ENCODE measurements at places on chromosomes 1 and 21.

GRCh38 chr1:162740755-162741154 is 49.7 kb upstream of the HSD17B7 start:
- no peaks in the 10 kb centered on the region for H3K27me3 ChIP-seq
- H3K4me3 ChIP-seq = no peak overlapping the region
- no peaks in the 10 kb centered on the region for H3K4me1 ChIP-seq
- DNase-seq = no peak

DNA sequence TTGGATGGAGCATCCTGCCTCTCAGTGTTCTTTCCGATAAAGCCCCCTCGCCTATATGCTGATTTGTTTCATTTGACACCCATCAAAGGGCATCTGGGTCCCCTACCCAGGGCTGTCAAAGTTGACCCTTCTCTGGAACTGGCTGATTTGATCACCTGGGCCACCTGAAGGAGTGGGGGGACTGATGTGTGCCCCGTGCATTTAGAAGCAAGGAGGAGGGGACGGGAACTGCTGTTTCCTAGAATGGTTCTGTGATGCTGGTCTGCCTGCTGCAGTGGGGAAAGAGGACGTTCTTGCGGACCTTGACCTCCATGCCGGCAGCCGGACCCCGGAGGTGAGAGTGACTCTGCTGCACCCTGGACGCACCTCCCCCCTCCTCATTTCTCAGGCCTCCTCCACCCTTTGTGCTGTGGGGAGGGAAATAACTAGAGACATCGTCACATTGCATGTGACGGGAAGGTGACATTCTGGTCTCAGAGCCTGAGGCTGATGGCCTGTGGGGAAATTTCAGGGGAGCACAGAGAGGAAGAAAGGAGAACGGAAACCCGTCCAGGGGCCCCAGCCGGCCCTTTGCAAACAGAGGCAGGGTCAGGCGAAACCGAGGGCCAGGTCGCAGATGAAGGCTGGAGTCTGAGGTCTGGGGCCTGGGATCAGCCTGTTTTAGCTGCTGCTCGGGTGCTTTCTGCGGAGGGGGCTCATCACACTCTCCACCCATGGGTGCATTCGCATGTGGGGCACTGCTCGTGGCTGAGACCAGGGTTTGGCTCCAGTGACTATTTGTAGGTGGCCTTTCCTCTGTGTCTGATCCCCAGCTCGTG is 25.7 kb downstream of the CRYAA start:
- H3K36me3 ChIP-seq = no peaks in the 10 kb centered on the region
- no peaks in the 10 kb centered on the region for H3K4me1 ChIP-seq
- peak; percentile 47 for DNase-seq

GRCh38 chr1:157566484-157567300 is 14.4 kb upstream of the FCRL5 start:
- peak overlapping the region; percentile 56 for H3K27ac ChIP-seq
- DNase-seq = no peak
- H3K27me3 ChIP-seq = no peaks in the 10 kb centered on the region
- no peaks in the 10 kb centered on the region for H3K36me3 ChIP-seq

GRCh38 chr21:43975469-43976098 is 36.5 kb upstream of the TRAPPC10 start:
- H3K4me3 ChIP-seq = no peak overlapping the region
- H3K36me3 ChIP-seq = peaks cover 69% of the 10 kb centered on the region
- no peaks in the 10 kb centered on the region for H3K27me3 ChIP-seq
- DNase-seq = peak; percentile 93
- H3K27ac ChIP-seq = no peak overlapping the region

GRCh38 chr1:214086945-214087344 is 99.2 kb downstream of the PROX1 start:
- no peak for DNase-seq
- no peaks in the 10 kb centered on the region for H3K27me3 ChIP-seq
- H3K4me3 ChIP-seq = no peak overlapping the region

DNA sequence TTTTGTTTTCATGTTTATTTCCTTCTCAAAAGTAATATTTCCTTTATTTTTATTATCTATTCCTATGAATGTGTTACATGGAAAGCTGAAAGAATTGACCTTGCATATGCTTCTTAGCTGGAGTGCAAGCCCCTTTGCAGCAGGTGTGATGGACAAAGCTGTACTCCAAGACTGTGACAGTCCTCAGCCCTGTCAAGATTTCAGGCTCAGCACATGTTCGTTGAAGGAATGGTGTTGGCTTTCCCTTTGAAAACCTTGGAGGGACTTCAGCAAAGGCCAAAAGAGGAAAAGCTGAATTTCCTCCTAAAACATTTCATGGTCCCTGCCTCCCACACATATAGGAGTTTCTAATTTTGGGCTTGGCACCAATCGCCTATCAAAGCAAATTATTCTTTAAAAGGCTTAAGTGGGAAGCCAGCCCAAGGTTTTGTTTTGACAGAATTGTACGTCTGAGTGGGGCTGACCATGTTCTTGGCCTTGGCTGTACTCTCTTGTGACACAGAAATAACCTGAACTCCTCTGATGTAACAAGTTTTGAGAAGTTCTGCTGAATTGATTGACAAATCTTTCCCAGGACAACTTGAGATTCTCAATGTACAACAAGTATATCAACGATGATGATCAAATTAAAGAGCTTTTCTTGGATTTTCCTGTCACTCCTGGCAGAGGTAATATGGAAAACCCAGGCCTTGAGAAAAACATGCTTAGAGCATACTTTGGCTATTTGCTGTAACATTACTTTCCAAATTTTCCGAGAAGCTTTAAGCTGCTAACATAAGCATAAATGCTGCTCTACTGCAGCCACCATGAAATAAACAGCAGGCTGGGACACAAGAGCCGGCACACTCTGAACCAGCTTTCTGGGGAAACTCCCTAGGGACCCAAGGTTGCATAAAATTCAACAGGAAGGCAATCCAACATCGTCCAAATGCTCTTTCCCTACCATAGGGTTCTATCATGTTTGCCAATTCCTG is 135.7 kb upstream of the ZNF648 start:
- no peaks in the 10 kb centered on the region for H3K27me3 ChIP-seq
- peak overlapping the region; percentile 75 for H3K27ac ChIP-seq
- peaks cover 10% of the 10 kb centered on the region for H3K4me1 ChIP-seq
- no peaks in the 10 kb centered on the region for H3K36me3 ChIP-seq
- H3K4me3 ChIP-seq = no peak overlapping the region

- no peaks in the 10 kb centered on the region for H3K36me3 ChIP-seq
- peak within 1 kb of the TSS; percentile 45 for H3K4me3 ChIP-seq
- H3K27ac ChIP-seq = peak within 1 kb of the TSS; percentile 81
- H3K4me1 ChIP-seq = peaks cover 35% of the 10 kb centered on the region
- peak; percentile 80 for DNase-seq
Observed at GRCh38 chr21:45404730-45405270, at the start of gene COL18A1. Gene COL18A1 (plus strand): TSS chr21:45405165. CDS start chr21:45405231, 66 bp downstream.

DNA sequence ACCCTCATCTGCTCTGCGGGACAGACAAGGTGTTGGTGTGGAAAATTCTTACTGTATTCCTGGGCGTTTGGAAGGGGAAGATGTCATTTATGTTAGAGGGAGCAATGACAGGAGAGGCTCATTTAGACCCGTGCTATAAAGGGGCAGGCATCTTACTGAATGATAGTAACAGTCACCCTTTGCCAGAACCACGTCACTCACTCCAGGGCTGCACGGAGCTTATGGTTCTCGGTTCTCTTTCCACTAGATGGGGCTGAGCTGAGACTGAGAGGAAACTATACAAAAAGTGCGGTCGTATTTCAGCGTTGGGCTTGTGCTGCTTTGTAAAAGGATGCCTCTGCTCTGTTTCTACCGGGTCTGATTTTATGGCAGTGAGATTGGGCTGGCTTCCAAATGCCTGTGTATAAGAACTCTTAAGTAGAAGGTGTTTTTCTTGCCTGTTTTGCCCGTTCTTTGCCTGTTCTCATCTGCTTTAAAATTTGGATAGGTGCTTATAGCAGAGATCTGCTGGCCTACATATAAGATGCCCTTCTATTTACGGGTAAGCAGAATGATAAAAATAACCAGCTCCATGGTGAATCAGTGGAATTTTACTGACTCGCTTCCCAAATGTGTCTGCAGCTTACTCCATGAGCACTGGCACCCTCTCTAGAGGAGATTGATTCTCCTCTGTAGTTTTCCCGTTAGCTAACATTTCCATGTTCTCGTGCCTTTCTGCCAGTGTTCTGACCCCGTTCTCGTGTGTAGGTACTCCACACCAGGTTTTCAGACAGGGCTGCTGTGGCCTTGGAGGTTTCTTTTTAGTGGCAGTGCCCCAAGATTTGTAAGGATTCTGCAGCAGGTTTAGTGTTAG is 55.9 kb downstream of the MRPS6 start:
- H3K4me1 ChIP-seq = peaks cover 47% of the 10 kb centered on the region
- peaks cover 15% of the 10 kb centered on the region for H3K36me3 ChIP-seq
- peak overlapping the region; percentile 46 for H3K27ac ChIP-seq
- H3K27me3 ChIP-seq = no peaks in the 10 kb centered on the region
- no peak overlapping the region for H3K4me3 ChIP-seq
- DNase-seq = no peak

GRCh38 chr21:38661197-38661871 is 144.4 kb upstream of the ETS2 start:
- peak overlapping the region; percentile 60 for H3K27ac ChIP-seq
- no peaks in the 10 kb centered on the region for H3K27me3 ChIP-seq
- H3K4me3 ChIP-seq = peak overlapping the region; percentile 53
- peak; percentile 76 for DNase-seq

- no peak for DNase-seq
- H3K4me1 ChIP-seq = peaks cover 22% of the 10 kb centered on the region
- no peak overlapping the region for H3K4me3 ChIP-seq
- no peaks in the 10 kb centered on the region for H3K27me3 ChIP-seq
- H3K36me3 ChIP-seq = peaks cover 16% of the 10 kb centered on the region
Observed at GRCh38 chr1:149997585-149998262, 12.8 kb downstream of the OTUD7B start.

- H3K4me3 ChIP-seq = no peak overlapping the region
- peaks cover 71% of the 10 kb centered on the region for H3K4me1 ChIP-seq
- no peak overlapping the region for H3K27ac ChIP-seq
Observed at GRCh38 chr1:63325279-63325985, 3.1 kb downstream of the FOXD3 start.

GRCh38 chr1:205588636-205589035 is 43.2 kb downstream of the ELK4 start:
- peaks cover 43% of the 10 kb centered on the region for H3K4me1 ChIP-seq
- no peaks in the 10 kb centered on the region for H3K36me3 ChIP-seq
- H3K27me3 ChIP-seq = no peaks in the 10 kb centered on the region
- peak; percentile 72 for DNase-seq

DNA sequence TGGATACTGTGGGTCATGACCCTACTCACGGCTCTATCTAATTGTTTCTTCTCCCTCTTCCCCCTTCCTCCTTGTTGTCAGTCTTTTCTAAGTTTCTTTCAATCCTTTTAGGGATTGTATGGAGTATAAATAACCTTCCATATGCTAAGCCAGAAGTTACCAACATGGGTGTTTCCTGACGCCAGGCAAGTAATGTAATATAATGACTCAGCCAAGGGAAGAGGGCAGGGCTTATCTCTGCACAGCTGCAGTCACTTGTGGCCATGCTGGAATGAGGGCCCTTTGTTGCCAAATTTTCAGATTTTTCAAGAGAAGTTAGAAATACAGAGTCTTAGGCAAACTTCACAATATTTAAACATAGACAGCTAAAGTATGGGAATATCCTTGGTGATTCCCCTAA is 194.6 kb downstream of the ST6GALNAC3 start:
- H3K36me3 ChIP-seq = no peaks in the 10 kb centered on the region
- H3K27ac ChIP-seq = no peak overlapping the region
- no peak overlapping the region for H3K4me3 ChIP-seq
- no peaks in the 10 kb centered on the region for H3K27me3 ChIP-seq

DNA sequence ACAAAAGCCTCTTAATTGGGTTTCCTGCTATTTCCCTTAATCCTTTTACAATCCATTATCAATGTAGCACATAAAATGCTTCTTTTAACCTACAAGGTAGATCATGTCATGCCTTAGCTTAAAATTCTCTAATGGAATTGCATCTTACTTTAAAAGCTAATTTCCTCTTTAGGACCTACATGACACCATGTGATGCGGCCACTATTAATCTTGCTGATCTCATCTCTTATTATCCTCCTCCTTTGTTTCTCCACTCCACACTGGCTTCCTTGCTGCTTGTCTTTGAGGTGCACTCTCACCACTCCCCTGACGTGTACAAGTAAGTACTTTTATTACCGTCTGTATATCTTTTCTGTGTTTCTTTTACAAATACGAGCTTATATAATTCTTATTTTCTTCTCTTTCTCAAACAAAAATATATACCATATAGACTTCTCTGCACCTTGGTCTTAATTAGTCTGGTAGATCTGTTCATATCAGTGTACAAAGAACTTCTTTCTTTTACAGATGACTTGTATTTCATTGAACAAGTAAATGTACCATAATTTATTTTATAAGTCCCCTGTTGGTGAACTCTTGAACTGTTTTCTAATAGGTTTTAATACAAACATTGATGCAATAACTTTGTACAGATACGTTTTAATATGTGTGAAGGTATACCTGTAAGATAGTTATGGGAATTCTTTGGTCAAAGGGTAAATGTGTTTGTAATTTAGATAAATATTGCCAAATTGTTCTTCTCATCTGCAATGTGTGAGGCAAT is 28.2 kb downstream of the GPR88 start:
- DNase-seq = no peak
- no peaks in the 10 kb centered on the region for H3K27me3 ChIP-seq
- H3K27ac ChIP-seq = no peak overlapping the region

DNA sequence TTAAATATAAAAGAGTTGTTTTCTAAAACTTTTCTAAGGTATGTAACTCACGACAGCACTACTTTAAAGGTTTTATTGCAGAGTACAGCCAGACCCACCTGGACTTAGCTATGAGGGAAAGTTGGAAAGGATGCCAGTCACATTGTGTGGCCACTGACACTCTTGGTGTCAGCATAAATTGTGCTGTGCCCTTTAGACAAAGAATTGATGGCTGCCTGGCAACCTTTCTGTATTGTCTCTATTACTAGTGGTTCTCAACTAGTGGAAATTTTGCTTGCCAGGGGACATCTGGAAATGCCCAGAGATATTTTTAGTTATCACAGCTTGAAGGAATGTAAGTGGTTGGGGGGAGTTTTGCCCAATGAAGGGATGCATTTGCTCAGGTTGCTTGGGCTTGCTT is 117.5 kb upstream of the APP start:
- no peaks in the 10 kb centered on the region for H3K27me3 ChIP-seq
- H3K4me3 ChIP-seq = no peak overlapping the region
- H3K36me3 ChIP-seq = no peaks in the 10 kb centered on the region
- no peaks in the 10 kb centered on the region for H3K4me1 ChIP-seq
- no peak for DNase-seq

- H3K4me1 ChIP-seq = no peaks in the 10 kb centered on the region
- no peak overlapping the region for H3K4me3 ChIP-seq
- no peak overlapping the region for H3K27ac ChIP-seq
- no peak for DNase-seq
Observed at GRCh38 chr1:211082824-211083223, 51.1 kb downstream of the KCNH1 start.

GRCh38 chr1:50112193-50112592 is 3.5 kb downstream of the ELAVL4 start:
- H3K36me3 ChIP-seq = no peaks in the 10 kb centered on the region
- H3K27me3 ChIP-seq = peaks cover 84% of the 10 kb centered on the region
- H3K27ac ChIP-seq = no peak overlapping the region
- no peak for DNase-seq
- H3K4me1 ChIP-seq = no peaks in the 10 kb centered on the region

GRCh38 chr1:231807541-231807940 is 181.0 kb downstream of the DISC1 start:
- H3K4me3 ChIP-seq = no peak overlapping the region
- H3K27me3 ChIP-seq = no peaks in the 10 kb centered on the region
- peaks cover 9% of the 10 kb centered on the region for H3K36me3 ChIP-seq
- H3K4me1 ChIP-seq = peaks cover 21% of the 10 kb centered on the region
- no peak for DNase-seq

Data from spleen (tissue), 13 donors.